ENCODE measurements at places on chromosomes 1 and 21.

DNA sequence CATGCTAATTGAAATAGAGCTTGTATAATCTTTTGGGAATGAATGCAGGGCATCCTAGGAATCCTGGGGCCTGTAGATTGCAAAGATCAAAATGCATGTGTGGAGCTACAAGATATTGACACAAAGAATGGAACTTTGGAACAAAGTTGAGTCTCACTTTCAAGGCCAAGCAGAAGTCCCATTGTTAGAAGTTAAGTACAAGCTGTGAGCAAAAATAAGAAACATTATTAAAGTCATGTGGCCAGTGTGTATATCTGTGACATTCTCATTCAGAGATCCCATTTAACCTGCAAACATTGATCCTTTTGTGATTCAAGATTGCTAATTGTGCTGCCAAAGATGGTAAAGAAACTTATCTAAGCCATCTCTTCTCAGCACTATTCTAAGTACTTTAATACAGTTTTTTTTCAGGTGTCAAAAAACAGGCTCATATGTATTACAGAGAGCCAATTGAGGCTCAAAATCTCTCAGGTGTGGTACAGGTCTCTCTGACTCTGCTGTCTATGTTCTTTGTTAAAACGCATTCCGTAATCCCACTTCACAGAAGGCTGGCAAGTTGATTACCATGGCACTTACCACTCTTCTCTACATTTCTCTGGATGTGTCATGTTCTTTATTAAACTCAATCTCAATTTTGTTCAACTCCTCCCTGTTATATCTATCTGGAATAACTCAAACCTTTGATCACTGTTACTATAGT, 704.4 kb upstream of the NEGR1 start:
- no peak for DNase-seq

GRCh38 chr1:7967196-7967595, 5.7 kb downstream of the PARK7 start:
- DNase-seq, result no peak

DNA sequence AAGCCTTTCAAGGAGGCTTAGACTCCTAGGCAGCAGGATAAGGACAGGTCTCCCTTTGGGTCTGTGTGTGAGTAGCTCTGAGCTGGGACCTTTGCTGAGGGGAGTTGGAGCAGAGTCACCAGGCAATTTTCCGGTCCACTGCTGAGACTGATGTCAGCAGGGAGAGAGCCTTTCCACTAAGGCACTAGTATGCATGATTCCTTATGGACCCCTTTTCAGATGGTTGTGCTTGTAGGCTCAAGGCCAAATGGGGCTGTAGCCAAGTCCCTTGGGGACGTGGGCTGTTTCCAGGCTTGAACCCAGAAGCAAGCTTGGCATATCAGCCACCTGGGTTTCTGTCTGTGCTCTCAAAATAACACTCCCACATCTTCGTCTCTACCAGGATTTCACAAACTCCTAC, 73.0 kb downstream of the CCDC18 start:
- no peak for DNase-seq

- no peak for DNase-seq
Measured at GRCh38 chr1:233790121-233790520, 114.4 kb upstream of the SLC35F3 start.

- peak; percentile 95 for DNase-seq
Measured at GRCh38 chr1:234987415-234988154, 141.1 kb downstream of the TOMM20 start.

GRCh38 chr1:6162341-6162740, 17.8 kb downstream of the CHD5 start:
- no peak for DNase-seq

- DNase-seq, result peak; percentile 51
Measured at GRCh38 chr1:36924282-36924811, 110.0 kb downstream of the GRIK3 start.

DNA sequence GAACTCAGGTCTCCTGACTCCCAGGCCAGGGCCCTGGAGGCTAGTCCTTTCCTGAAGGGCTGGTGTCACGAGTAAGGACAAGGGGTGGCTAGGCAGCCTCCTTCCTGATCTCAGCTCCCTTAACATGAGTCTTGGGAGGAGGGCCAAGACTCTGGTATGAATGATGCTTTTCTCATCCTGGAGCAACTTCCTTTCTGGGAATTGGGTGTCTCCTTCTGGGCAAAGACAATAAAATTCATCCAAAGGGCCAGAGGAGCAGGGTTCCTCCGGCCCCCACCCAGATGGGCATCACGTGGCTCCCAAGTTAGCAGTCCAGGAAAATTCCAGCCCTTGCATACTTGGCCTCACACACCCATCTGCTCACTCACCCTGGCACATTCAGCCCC, at the start of gene FAM167B:
FAM167B (plus strand) TSS at position 335 of the 386 bp plus-strand sequence. CDS start 200 bp downstream, outside the sequence.
- DNase-seq, result peak; percentile 78

GRCh38 chr1:217402301-217402700, 228.6 kb downstream of the GPATCH2 start:
- no peak for DNase-seq
